ENCODE measurements at places on chromosomes 2 and 18. TPM values are rescaled to one million over a fixed set of nuclear protein-coding genes. Genes with fewer than 3 reads are reported as not detected.

GRCh38 chr18:48051945-48052840 is 121.7 kb upstream of the SMAD2 start:
- H3K27me3 ChIP-seq: no peaks in the 10 kb centered on the region
- H3K27ac ChIP-seq: no peak overlapping the region
- no peaks in the 10 kb centered on the region for H3K36me3 ChIP-seq
- no peak for DNase-seq
- no peak overlapping the region for H3K4me3 ChIP-seq

DNA sequence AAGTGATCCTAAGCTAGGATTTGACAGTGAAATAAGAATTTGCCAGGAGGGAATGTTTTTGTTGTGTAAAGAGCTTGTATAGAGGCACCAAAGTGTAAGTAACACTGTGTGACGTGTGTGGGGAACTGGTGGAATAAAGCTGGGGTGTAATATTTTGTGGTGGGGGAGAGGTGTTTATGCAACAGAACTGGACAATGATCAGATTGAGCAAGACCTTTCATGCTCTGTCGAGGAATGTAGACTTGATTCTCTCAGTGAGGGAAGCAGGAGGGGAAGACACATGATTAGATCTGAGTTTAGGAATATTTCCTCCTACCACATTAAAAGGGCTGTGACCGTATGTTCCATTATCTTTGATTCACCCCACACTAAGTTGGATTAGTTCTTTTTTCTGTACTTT is 43.6 kb downstream of the EFEMP1 start:
- H3K27me3 ChIP-seq: no peaks in the 10 kb centered on the region
- H3K27ac ChIP-seq: no peak overlapping the region

The PCARE gene
- 0.06 TPM for polyA plus RNA-seq

The EGR4 gene
- not detected for polyA plus RNA-seq

The FOSL2 gene
- 14.6 TPM for polyA plus RNA-seq

- no peak overlapping the region for H3K27ac ChIP-seq
- DNase-seq: no peak
- H3K36me3 ChIP-seq: no peaks in the 10 kb centered on the region
- no peaks in the 10 kb centered on the region for H3K27me3 ChIP-seq
Measured at GRCh38 chr2:177822941-177823340, 249.6 kb downstream of the PDE11A start.

- DNase-seq: no peak
- H3K4me3 ChIP-seq: no peak overlapping the region
Measured at GRCh38 chr2:191428141-191428540, 182.9 kb downstream of the MYO1B start.

DNA sequence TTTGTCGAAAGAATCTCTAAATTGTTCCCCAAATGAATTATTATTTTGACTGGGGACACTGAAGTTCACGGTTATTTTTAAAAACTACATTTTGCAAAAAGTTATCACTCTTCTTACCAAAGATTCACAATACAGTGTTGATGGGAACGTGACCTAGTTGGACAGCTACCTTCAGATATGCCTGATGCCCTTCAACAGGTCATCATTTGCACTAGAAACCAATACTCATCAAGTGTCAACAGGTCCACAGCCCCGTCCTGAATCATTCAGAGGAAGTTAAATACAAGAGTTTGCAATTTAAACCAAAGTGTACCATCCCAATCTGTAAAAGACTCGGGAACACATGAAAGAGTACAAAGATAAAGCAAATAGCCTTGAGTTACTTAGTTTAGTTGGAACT is 28.3 kb downstream of the BCL2 start:
- H3K36me3 ChIP-seq: no peaks in the 10 kb centered on the region
- no peak for DNase-seq
- no peaks in the 10 kb centered on the region for H3K27me3 ChIP-seq
- no peak overlapping the region for H3K27ac ChIP-seq

GRCh38 chr2:149064365-149064841 is 25.9 kb downstream of the LYPD6B start:
- H3K36me3 ChIP-seq: no peaks in the 10 kb centered on the region
- no peak for DNase-seq
- no peaks in the 10 kb centered on the region for H3K27me3 ChIP-seq
- H3K4me3 ChIP-seq: no peak overlapping the region
- no peak overlapping the region for H3K27ac ChIP-seq

The VIT gene
- polyA plus RNA-seq: 0.09 TPM

GRCh38 chr2:65204461-65205210 is 23.0 kb upstream of the ACTR2 start:
- H3K27ac ChIP-seq: no peak overlapping the region
- DNase-seq: no peak
- no peaks in the 10 kb centered on the region for H3K36me3 ChIP-seq
- no peaks in the 10 kb centered on the region for H3K4me1 ChIP-seq
- no peak overlapping the region for H3K4me3 ChIP-seq

DNA sequence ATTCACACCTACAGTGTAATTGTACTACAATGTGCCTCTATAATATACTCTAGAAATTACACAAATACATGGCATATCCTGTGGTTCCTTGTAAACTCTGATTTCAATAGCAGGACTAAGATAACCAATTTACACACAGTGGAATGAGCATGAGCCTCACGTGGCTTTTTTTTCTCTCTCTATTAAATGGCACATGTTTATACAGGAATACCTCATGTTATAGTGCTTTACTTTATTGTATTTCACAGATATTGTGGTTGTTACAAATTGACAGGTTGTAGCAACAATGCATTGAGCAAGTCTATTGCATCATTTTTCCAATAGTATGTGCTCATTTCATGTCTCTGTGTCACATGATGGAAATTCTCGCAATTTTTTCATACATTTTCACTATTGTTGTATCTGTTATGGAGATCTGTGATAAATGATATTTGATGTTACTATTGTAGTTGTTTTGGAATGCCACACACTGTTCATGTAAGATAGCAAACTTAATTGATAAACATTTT is 260.0 kb downstream of the FSIP2 start:
- DNase-seq: no peak
- H3K4me1 ChIP-seq: no peaks in the 10 kb centered on the region
- no peaks in the 10 kb centered on the region for H3K36me3 ChIP-seq
- no peaks in the 10 kb centered on the region for H3K27me3 ChIP-seq
- H3K4me3 ChIP-seq: no peak overlapping the region
